ENCODE measurements at places on chromosomes 12 and 14.

DNA sequence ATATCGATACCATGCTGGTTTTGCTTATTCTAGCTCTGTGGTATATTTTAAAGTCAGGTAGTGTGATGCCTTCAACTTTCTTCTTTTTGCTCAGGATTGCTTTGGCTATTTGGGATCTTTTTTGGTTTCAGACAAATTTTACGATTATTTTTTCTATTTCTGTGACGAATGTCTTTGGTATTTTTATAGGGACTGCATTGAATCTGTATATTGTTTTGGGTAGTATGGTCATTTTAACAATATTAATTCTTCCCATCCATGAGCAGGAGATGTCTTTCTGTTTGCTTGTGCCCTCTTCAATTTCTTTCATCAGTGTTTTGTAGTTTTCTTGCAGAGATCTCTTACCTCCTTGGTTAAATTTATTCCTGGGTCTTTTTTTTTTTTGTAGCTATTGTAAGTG lies 10.8 kb upstream of the SLC4A8 start:
- DNase-seq = no peak

- DNase-seq = no peak
These were observed 23.2 kb downstream of the ZFYVE1 start for GRCh38 chr14:73003681-73004080.

DNA sequence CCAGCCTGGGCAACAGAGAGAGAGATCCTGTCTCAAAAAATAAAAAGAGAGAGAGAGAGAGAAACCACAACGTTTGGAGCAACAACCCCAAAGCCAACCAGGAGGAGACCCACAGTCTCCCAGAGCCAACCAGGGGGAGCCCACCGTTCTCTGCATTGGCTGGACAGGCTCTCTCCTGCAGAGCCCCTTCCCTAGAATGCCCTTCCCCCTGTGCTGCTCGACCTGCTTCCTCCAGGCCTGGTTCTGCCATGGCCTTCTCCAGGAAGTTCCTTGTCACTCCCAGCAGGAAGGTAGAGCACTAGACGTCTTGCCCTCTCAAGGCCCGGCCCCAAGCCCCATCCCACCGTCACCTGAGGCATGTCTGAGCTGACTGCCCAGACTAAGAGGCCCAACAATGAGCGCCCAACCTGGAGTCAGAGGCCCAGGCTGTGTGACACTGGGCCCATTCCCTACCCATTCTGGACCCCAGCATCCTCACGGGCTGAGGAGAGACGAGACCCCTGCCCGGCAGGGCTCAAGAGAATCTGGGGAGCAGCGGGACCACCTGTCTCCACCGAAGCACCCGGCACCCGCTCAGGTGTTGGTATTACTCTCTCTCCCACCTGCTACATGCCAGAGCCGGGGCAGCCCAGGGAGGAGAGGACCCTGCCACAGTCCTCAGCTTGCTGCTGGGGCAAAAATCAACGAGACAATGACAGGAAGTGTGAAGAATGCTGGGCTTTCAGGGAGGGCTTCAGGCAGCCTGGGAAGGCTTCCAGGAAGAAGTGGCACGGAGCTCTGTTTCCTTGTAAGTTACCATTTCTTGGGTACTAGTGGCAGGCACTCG lies 61.2 kb downstream of the DIO3 start:
- DNase-seq = no peak

DNA sequence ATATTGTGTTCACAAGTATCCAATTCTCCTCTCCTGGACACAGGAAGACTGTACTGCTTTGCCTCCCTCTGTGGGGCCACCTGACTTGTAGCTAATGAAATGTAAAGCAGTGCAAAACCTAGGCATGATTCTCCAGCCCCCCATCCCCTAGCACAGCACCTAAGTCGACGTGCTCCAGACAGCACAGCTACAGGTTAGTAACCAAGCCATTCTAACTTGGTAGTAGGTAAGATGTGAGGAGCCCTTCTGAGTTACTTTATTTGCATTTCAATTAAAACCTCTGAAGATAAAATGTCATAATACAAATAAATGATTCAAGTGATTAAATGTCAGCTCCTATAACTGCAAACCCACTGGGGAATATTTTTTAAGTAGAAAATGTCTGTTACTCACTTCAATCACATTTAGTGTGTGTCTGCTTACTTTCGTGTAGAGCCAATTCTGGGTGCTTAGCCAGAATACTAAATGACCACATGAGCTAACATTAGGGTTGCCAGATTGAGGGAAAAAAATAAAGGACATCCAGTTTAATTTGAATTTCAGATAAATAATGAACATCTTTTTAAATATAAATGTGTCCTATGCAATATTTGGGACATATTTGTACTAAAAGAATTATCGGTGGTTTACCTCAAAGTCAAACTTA lies 64.8 kb upstream of the HIF1A start:
- no peak for DNase-seq

DNA sequence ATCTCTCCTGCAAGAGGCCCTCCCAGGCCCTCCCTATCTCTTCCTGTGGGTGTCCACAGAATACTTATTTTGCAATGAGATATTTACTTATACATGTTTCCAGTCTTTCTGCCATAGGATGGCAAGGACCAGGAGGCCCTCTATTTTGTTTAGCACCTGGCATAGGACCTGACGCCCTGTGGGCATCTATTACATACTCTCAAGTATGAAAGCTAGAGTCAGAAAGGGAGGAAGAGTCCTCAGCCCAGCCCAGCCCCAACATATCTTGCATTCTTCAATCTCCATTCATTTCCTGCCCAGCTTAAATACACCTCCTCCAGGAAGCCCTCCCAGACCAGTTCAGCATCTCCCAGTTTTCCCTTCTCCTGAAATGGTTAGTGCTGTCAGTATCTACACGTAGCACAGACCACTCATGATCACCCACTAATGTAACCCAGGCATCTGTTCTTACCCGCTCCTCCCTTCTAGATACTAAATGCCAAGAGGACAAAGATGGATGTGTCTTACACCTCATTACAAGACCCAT lies 7.4 kb downstream of the FOXN4 start:
- DNase-seq = no peak

GRCh38 chr12:3103806-3104205 lies 26.6 kb downstream of the TSPAN9 start:
- no peak for DNase-seq

DNA sequence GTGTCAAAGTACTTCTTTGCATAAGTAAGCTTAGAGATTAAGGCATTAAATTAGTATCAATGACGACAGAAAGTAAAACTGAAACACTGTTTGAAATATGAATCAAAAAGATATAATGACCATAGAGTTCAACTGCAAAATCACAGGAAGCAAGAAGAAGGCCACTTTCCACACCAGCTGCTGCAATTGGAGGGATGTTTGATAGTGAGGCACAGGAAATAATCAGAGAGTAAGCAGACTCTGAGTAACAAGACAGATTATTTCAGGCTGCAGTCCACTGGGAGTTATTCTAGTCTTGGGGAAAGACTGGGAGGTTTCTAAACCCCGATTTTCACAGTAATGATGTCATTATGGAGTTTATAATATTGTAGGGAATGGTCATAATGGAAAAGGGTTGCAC lies 12.9 kb downstream of the MDGA2 start:
- no peak for DNase-seq

DNA sequence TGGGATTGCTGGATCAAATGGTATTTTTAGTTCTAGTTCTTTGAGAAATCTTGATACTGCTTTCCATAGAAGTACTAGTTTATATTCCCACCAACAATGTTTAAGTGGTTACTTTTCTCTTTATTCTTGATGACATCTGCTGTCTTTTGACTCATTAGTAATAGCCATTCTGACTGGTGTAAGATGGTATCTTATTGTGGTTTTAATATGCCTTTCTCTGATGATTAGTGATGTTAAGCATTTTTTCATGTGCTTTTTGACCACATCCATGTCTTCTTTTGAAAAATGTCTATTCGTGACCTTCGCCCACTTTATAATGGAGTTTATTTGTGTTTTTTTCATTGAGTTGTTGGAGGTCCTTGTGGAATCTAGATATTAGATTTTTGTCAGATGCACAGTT lies 865.7 kb downstream of the SLC6A15 start:
- no peak for DNase-seq

- no peak for DNase-seq
These were observed 80.0 kb downstream of the PRIMA1 start for GRCh38 chr14:93708311-93708734.

DNA sequence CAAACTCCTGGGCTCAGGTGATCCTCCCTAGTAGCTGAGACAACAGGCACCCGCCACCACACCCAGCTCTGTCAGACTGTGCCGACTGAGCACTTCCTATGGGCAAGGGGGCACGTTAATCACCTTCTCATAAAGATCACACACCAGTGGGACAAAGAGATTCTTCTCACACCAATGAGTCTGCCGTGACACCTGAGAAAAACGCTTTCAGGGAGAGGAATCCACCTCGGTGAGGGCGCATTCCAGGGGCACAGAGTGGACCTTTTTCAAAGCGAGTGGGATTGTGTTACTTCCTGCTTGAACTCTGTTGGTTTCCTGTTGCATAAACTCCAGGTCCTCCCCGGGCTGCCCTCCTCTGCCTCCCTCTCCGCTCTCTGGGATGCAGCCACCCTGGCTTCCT lies 17.5 kb upstream of the SCARB1 start:
- DNase-seq = no peak

DNA sequence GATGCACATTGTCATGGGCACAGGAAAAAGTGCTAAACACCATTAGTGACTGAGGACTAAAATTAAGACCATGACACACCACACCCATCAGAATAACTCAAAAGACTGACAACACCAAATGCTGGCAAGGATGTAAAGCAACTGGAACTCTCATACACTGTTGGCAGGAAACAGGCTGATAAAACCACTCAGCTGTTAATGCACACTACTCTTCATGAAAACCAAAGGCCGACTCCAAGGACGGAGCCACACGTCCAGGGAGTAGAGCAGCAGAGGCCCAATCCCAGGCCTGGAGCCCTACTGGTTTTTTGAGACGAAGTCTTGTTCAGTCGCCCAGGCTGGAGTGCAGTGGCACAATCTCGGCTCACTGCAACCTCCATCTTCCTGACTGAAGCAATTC lies 6.4 kb downstream of the RAD52 start:
- no peak for DNase-seq

GRCh38 chr14:60222820-60223219 lies 26.2 kb upstream of the PPM1A start:
- no peak for DNase-seq

- no peak for DNase-seq
These were observed 20.6 kb downstream of the ZNF268 start for GRCh38 chr12:133201888-133202287.

- peak; percentile 78 for DNase-seq
These were observed 1.4 kb upstream of the ARHGEF40 start for GRCh38 chr14:21068521-21069387.

GRCh38 chr14:101202627-101203404 lies 299.3 kb upstream of the RTL1 start:
- DNase-seq = no peak

GRCh38 chr14:22512106-22512814 lies 76.8 kb downstream of the DAD1 start:
- DNase-seq = no peak

DNA sequence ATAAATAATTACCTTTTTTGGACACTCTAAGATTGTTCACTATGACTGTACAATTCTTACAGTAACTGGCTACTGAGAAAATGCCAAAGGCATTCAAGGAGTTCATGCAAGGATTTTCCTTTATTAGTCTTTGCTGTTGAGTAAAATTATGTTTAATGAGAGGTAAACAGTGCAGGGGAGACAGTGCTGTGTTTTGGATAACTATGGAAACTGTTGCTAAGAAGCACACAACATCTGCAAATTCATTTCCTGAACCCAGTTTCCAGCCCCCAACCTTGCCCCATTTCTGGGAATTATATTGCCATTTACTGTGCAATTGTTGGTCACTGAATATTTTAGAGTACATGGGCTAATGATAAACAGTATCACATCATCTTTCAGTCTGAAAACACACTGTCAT lies 1005.8 kb downstream of the TRHDE start:
- DNase-seq = no peak

GRCh38 chr12:66837311-66837627 lies 158.4 kb upstream of the GRIP1 start:
- no peak for DNase-seq

GRCh38 chr12:113260127-113260526 lies 38.9 kb downstream of the TPCN1 start:
- no peak for DNase-seq

GRCh38 chr12:95763809-95764253 lies 26.7 kb downstream of the NTN4 start:
- no peak for DNase-seq

DNA sequence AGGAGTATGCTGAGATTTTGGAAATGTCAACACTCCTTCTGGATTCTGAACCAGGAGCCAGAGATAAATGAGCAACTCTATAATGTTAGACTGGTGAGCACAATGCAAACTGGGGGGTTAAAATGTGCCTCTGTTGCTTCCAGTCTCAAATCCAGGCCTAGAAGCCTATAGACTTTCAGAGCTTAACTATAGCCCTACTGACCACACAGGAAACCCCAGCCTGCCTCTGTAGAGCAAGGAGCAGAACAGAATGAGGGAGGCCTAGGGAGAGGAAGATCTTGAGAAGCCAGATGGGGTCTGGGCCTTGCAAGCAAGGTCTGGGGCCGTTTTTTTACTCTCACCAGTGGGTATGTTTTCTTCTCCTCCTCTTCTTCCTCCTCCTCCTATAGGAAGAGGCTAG lies 225.4 kb upstream of the KITLG start:
- DNase-seq = no peak

- no peak for DNase-seq
These were observed 234.8 kb upstream of the FKBP4 start for GRCh38 chr12:2559931-2560330.

DNA sequence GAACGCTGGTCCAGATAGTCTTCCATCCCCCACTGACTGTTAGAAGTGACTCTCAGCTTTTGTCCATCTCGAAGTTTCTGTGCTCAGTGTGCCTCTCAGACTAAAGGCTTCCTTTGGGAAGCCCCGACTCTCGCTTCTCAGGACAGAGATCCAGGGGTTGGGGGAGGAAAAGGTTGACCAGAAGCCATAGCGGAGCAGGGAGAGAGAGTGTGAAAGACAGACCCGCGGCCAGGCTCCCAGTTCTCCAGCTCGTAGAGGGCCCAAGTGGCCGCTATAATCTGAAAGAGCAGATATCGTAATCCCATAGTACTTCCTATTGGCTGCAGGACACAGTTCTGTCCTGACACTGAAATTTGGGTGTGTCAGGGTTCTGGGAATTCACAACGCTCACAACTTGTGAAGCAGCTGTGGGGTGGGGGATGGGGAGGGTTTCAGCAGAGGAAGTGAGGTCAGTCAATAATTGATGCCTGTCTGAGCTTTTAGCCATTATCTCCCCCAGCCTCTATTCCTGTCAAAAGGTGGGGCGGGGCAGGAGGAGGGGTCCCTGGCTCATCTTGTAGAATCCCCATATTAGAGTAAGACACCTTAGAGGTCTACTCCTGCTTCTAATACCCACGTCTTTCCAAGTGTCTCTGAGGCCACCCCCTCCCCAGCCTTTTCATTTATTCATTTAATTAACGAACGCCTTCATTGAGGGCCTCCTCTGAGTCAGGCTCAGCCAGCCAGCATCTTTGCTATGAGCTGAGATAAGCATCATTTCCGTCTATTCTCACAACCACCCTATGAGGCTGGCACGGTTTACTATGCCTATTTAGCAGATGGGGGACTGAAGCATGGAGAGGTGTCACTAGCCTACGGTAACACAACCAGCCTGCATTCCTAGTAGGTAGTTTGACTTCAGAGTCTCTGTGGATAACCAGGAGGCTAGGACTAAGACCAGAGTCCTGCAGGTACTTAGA lies 1.6 kb upstream of the ACVRL1 start:
- DNase-seq = peak; percentile 35

- no peak for DNase-seq
These were observed 18.7 kb upstream of the MDM2 start for GRCh38 chr12:68789144-68789878.

GRCh38 chr14:21924479-21924878 lies 250.9 kb upstream of the OR4E1 start:
- DNase-seq = peak; percentile 75

- no peak for DNase-seq
These were observed 47.6 kb downstream of the PPP2R5C start for GRCh38 chr14:101808894-101809670.
